ENCODE measurements at places on chromosomes 5 and 9. TPM values are rescaled to one million over a fixed set of nuclear protein-coding genes. Genes with fewer than 3 reads are reported as not detected.

The CCDC180 gene
- not detected for total RNA-seq

The SPATA31A3 gene
- not detected for total RNA-seq

The RAB3C gene
- not detected for total RNA-seq

The RETREG1 gene
- total RNA-seq = 4.0 TPM

The PBX3 gene
- total RNA-seq = 38.1 TPM
